ENCODE measurements at places on chromosomes 5 and 9.
A peak's percentile ranks its signal among the peaks of the same experiment; 100 is the strongest.

DNA sequence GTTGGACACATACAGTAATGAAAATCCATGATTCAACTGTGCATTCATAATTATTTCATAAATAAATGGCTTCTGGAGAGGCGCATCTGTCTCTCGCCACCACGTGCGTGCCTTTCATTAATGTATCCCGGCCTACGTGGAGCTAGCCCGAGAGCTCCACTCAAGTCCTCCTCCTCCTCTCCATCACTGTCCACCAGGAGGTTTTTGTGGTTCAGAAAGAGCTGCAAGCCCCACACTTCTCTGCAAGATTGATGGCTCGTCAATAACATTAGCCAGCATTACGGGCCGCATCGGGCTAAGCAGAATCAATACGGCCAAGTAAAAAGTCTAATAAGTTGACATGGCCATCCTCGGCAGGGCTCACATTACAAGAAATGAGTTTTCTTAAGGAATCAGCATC is 499.8 kb downstream of the BNC2 start:
- no peak for DNase-seq

- DNase-seq = no peak
Observed at GRCh38 chr9:35951736-35952135, 6.2 kb downstream of the OR2S2 start.

- DNase-seq = no peak
Observed at GRCh38 chr9:135225619-135226228, 138.3 kb downstream of the OLFM1 start.

- no peak for DNase-seq
Observed at GRCh38 chr9:137977571-137978261, 100.1 kb downstream of the CACNA1B start.

DNA sequence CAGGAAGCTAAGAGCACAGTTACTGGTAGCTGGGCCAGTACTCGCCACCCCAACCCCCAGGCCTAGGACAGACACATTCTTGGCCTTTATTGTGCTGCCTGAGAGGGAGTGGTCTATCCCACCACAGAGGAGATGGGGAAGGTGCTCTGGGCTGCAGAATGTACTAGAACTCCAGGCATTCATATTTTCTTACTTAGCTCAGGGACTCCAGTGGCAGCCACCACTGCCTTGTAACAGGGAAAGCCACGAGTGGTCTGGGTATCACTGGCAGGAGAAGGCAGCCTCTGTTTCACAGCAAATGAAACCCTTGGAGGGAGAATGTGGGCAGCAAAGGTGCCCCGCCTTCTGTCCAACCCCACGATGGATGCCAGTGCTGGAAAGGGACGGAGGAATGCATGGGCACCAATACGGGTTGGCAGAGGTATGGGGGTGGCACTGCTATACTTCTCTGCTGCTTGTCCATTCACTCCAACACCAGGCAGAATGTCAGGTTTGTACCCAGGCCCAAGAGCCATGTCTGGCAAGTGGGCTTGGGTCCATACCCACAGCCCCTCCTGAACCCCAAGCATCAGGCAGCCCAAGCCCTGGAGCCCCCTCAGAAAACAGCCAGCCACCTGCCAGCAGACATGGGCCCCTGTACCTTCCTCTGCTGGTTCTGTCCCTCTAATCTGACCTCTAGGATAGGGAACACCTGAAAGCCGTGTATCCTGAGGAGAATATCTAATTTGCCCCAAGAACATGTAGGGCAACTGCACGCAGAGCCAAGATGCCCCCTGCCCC is 4.6 kb downstream of the SEPTIN8 start:
- peak; percentile 15 for DNase-seq

- DNase-seq = no peak
Observed at GRCh38 chr5:87300744-87301143, 33.1 kb downstream of the RASA1 start.

DNA sequence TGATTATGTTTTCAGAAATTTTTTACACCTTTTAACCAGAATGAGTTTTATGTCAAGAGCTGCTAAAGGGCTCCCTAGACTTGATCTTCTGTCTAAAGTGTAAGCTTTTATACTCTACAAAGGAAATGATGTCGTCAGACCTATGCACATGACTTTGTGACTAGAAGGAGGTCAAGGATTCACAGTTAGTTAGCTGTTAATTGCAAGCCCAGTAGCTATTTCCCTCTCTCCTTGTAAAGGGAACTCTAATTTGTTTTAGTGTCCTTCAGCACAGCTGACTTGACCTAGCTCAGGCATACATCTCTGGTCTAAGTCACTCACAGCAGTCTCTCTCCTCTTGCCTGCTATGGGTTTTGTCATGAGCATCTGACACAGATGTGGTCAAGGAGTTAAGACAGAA is 173.5 kb upstream of the NREP start:
- no peak for DNase-seq

GRCh38 chr5:76524868-76525267 is 98.3 kb downstream of the F2RL2 start:
- DNase-seq = no peak

DNA sequence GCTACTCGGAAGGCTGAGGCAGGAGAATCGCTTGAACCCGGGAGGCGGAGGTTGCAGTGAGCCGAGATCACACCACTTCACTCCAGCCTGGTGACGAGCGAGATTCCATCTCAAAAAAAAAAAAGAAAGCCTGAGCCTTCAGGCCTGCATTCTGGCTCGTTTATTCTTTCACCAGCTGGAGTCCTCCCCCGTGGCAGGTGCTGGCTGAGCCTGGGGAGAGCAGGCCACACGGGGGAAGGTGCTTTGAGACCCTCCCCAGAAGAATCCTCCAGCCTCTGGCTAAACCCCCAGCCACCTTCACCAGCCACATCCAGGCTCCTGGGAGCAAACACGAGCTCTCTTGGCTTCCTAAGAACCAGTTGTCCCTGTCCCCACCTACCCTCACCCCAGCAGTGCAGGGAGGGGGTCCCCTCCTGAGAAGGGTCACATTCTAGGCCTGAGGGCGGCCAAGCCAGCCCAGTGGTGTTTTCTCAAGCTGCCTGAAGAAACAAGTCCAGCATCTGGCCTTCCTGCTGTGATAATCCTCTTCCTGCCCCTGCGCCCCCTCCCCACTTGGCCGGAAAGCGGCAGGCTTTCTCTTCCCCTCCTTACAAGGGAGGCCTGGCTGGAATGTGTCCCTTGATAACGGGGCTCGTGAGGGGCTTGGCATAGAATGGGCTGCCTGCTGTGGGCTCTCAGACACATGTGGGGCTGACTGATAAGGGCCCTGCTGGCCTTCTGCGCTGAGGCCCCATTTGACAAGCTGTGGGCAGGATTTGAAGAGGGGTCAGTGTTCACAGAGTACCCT is 41.5 kb downstream of the PLPP7 start:
- no peak for DNase-seq

- peak; percentile 32 for DNase-seq
Observed at GRCh38 chr9:137688725-137689124, 69.9 kb downstream of the EHMT1 start.

- no peak for DNase-seq
Observed at GRCh38 chr9:95822583-95823431, 52.7 kb upstream of the ERCC6L2 start.

- DNase-seq = no peak
Observed at GRCh38 chr5:62732677-62733121, 154.1 kb downstream of the LRRC70 start.

GRCh38 chr9:72025906-72026305 is 34.5 kb downstream of the C9orf57 start:
- DNase-seq = no peak

- no peak for DNase-seq
Observed at GRCh38 chr5:124546643-124547042, 199.8 kb downstream of the ZNF608 start.

DNA sequence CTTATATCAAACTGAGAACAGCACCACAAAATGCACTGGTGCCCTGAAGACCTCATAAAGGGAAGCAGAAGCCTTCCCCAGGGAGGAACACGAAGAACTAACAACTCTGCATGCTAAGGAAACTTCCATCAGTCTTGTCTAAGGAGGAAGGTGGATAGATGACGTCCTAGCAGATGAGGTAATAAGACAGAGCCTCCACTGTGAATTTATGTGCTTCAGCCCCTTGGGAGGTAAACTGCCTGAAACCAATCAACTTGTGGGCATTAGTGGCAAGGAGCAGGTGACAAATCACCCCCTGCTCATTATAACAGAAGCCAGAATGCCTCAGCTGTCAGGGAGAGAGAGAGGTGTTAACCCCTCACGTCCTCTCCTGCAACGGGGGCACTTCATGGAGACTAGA is 48.9 kb upstream of the SPIN1 start:
- no peak for DNase-seq

- no peak for DNase-seq
Observed at GRCh38 chr9:99457406-99457805, 235.3 kb downstream of the SEC61B start.

- DNase-seq = no peak
Observed at GRCh38 chr9:129996161-129996830, 46.7 kb downstream of the FNBP1 start.

- DNase-seq = no peak
Observed at GRCh38 chr5:106092455-106092854, 1578.3 kb downstream of the EFNA5 start.

- DNase-seq = no peak
Observed at GRCh38 chr5:147779694-147780093, 2.8 kb downstream of the JAKMIP2 start.

- no peak for DNase-seq
Observed at GRCh38 chr5:135272311-135272805, 126.7 kb downstream of the MACROH2A1 start.

DNA sequence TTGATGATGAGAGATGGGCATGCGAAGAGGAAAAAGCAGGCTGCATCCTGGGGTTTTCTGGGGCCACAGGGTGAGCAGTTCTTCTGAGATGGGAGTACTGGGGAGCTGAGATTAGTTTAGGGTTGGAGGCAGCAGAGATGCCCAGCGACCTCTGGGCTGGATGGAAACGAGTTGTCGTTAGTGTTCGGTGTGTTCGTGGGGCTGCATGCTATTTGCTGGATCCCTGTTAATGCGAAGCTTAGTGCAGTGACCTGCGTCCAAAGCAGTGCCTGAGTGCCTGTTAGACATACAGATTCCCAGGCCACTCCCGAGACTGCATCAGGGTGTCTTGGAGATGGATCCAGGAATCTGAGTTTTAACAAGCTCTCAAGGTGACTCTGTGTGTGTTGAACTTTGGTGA is 201.3 kb downstream of the CACNA1B start:
- no peak for DNase-seq

- DNase-seq = no peak
Observed at GRCh38 chr9:37986771-37987258, 82.2 kb downstream of the SHB start.

DNA sequence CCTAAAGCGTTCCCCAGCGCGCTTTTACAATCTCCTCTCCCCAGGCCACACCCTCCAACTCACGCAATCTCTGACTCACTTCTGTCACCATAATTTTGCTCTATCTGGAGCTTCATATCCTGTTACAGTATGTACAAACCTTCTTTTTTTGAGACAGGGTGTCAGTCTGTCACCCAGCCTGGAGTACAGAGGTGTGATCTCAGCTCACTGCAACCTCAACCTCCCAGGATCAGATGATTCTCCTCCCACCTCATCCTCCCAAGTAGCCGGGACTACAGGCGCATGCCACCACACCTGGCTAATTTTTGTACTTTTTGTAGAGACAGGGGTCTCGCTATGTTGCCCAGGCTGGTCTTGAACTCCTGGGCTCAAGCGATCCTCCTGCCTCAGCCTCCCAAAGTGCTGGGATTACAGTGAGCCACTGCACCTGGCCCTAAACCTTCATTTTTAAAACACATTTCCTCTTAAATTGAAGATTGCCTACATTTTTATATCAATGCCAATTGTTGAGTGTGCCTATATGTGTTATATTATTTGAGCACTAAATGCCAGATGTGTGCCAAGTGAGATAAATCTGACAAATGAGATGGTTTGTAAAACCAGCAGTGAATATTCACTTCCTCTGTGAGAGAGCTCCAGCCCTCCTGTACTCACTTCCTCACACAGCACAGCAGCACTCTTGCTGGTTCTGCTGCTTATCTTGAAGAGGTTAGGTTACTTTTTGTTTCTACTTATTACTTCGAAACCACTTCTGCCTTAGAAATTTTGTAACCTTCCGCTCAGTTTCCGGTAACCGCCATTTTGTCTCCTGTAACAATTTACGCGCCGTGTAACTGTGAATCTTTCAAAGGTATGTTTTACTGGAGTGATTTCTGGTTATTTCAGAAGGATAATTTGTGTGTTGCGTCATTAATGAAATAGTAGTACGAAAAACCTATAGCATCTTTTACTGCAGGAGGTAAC is 57.9 kb downstream of the DOCK8 start:
- DNase-seq = no peak

GRCh38 chr5:142587354-142587965 is 98.4 kb downstream of the FGF1 start:
- peak; percentile 55 for DNase-seq

DNA sequence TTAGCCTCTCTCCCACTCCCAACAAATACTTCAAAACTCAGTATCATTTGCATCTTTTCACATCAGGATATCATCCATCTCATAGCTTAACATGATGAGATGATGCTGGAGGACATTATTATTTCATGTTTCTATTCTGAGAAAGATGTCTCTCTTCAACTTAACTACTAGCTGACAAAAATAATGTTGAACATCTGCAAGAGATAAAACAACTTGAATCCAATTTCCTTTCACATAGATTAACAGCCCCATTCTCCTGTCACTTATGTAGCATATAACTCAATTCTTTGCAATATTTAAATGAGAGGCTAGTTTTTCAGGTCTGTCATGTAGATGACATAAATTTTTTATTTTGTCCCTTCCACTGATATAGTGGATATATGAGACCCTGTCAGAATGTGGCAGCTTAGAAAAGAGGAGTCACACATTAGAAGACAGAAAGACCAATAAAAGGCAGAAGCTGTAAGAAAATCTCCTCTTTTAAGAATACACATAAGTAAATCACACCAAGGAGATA is 239.2 kb upstream of the KIF2A start:
- DNase-seq = no peak

GRCh38 chr9:68708513-68708912 is 3.5 kb downstream of the PIP5K1B start:
- DNase-seq = no peak

- DNase-seq = no peak
Observed at GRCh38 chr9:18236336-18236735, 237.6 kb upstream of the ADAMTSL1 start.

- DNase-seq = peak; percentile 19
Observed at GRCh38 chr5:91864962-91865361, 481.8 kb upstream of the ARRDC3 start.

- no peak for DNase-seq
Observed at GRCh38 chr9:7977586-7977985, 178.0 kb upstream of the DMAC1 start.

DNA sequence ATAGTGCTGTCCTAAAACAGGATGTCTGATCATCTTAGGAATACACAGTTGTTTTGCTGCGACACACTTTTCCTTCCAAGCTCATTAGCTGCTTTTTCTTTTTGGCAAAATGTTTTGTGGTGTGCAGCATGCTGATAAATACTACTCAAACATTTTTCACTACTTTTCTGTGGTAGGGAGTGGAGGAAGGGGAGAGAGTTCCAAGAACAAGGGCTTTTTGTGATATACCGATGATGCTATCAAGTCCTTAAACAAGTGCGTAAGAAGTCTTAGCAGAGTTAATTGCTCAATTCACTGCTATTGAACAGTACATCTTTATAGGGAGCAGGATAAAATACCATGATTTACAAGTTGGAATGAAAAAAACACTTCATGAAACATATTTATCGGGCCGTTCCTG is 23.6 kb upstream of the TEK start:
- DNase-seq = no peak
